ENCODE measurements at places on chromosomes 1 and 21. TPM values are rescaled to one million over a fixed set of nuclear protein-coding genes. Genes with fewer than 3 reads are reported as not detected.

Gene SPATA45
- polyA plus RNA-seq: 0.41 TPM

Gene OTUD7B
- 19.0 TPM for polyA plus RNA-seq

Gene SLC16A4
- 84.4 TPM for polyA plus RNA-seq

Gene MRPS15
- polyA plus RNA-seq: 72.8 TPM

Gene AKR7A3
- polyA plus RNA-seq: 1.3 TPM

Gene NPR1
- polyA plus RNA-seq: 61.2 TPM

Gene RPL5
- polyA plus RNA-seq: 2,444 TPM

Gene CR1L
- 1.6 TPM for polyA plus RNA-seq

Gene ARPC5
- polyA plus RNA-seq: 163 TPM

Gene TRAF3IP3
- 1.3 TPM for polyA plus RNA-seq

- no peak for DNase-seq
Observed at GRCh38 chr1:51948491-51948915, 42.0 kb downstream of the RAB3B start.

DNA sequence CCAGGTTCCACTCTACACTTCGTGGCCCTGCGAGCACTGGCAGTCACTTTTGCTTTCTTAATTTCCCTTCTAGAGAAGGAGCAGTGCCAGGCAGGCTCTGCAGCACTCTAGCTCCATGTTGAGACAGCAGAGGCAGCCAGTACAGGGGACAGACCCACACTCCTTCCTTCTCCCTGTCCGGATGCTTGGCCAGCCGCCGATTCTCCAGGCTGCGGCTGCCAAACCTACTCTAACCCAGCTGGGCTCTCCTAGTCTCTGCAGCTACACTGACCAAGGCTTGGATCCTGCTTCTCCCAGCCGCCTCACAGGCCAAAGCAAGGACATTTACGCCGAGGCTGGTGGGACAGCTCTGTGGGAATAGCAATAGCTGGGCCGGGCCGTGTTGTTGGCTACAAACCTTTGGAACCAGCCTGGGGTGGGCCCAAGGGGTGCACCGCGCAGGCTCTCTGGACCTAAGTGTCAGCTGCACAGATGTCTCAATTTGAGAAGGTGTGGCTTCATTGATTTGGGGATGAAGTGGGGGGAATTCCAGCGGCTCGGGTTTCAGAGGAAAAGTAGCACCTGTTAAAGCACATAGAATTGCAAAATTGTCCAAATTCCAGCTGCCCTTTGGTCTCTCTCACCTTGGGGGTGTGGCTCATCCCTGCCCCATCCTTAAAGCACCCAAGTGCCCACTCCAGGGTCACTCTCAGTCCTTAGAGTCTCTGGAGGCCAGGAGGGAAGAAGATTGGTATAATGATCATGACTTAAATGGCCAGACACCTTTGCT, 3.2 kb downstream of the BARHL2 start:
- DNase-seq: no peak

- no peak for DNase-seq
Observed at GRCh38 chr1:844472-845026, 79.2 kb upstream of the SAMD11 start.

DNA sequence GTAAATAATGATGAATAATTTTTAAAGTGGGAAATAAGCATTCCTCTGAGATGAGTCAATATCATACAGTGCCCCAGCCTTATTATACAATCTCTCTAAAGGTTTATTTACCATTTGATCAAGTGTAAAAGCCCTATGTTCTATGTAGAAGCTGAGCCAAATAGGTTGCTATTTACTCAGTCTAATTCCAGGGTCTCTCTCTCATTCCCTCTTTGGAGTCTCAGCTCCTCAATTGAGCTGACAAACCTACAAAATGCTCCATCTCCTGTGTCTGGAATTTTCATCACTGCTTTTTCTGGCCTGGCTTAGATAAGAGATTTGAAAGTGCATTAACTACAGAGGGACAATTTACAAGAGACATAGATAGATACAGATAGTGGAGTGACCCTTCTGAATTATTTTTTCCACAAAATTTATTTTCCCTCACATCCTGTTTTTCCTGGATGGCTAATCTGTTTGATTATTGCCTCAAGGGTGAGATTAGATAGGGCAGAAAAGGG, 24.8 kb upstream of the USH2A start:
- DNase-seq: no peak

DNA sequence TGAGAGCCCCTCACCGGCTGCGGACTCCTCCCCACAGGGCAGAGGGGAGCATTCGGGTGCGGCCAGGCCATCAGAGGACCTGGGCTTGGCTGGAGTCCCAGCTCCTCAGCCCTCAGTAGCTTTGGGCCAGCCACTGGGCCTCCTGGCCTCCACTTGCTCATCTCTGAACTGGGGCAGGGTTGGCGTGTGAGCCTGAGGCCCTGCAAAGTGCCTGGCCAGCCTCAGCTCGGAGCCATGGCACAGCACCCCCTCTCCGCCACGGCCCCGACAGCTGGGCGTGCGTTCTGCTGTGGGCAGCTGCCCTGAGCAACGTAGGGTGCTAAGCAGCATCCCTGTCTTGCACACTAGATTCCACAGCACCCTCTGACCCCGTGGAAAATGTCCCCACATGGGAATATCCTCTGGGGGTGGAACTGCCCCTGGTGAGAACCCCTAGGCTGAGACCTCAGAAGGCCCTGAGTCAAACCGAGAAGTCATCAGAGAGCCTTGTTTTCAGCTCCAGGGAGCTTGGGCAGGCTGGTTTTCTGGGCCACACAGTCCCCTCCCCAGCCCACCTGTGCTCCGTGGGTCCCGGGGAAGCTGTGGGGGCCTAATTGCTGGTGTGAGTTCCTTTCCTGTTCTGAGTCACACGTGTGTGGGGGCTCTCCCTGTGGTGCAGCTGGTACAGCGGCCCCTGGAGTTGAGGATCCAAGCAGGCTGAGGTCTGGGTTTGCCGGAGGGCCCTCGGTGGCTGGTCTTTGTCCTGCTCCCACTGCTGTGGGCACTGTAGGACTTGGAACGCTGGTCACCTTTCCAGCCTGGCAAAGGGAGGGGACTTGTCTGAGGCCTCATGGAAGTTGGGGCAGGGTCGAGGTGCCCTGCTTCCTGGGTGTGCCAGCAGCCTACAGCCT, 24.5 kb downstream of the TP73 start:
- no peak for DNase-seq

GRCh38 chr1:38183096-38183495, 136.5 kb upstream of the POU3F1 start:
- no peak for DNase-seq

DNA sequence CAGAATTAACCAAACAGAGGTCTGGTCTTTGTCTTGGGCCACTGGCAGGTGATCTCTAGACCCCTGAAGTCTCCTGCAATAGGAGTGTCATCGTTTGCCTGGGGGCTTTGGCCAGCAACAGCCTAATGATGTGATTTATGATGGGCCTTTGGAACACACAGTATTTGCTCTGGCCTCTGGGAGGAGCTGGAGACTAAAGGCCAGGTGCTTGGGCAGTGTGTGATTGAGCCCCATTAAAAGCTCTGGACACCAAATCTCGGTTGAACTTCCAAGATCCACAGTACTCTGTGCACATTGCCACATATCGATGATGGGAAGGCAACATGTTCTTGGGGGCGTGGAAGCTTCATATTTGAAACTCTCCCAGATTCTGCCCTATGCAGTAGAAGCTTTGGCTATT, 32.0 kb upstream of the TLR5 start:
- DNase-seq: no peak

GRCh38 chr1:1407636-1408318, 684 bp upstream of the MRPL20 start:
- no peak for DNase-seq

DNA sequence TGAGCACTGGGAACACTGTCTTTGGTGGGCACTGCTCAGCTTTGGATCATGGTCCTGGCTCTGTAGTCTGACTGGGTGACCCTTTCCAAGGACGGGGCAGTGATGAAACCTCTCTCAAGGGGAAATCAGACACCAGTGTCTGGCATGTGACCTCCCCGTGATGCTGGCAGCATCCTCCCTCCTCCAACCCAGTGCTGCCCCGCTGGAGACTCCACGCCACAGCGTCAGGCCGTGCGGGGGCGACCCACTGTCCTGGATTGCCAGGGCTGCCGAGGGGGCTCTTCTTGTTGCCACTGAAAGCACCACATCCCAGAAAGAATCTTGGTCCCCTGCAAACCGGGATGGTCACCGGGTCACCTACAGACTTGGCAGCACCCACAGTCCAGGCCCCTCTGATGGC, 146.4 kb upstream of the ARHGEF16 start:
- no peak for DNase-seq

DNA sequence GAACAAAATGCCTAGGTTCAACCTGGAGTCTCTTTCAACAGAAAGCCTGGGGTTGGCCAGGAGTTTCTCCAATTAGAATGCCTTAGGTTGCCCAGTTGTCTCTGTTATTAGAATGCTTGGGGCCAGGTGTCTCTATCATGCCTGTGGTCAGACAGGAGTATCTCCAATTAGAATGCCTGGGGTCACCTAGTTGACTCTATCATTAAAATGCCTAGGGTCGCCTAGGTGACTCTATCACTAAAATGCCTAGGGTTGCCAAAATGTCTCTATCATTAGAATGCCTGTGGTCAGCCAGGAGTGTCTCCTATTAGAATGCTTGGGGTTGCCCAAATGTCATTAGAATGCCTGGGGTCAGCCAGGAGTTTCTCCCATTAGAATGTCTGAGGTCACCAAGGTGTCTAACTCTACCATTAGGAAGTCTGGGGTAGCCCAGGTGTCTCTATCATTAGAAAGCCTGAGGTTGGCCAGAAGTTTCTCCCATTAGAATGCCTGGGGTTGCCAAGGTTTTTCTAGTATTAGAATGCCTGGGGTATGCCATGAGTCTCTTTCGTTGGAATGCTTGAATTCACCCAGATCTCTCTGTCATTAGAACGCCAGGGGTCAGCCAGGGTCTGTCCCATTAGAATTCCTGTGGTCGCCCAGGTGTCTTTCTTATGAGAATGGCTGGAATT, 57.9 kb downstream of the RNF187 start:
- DNase-seq: no peak

DNA sequence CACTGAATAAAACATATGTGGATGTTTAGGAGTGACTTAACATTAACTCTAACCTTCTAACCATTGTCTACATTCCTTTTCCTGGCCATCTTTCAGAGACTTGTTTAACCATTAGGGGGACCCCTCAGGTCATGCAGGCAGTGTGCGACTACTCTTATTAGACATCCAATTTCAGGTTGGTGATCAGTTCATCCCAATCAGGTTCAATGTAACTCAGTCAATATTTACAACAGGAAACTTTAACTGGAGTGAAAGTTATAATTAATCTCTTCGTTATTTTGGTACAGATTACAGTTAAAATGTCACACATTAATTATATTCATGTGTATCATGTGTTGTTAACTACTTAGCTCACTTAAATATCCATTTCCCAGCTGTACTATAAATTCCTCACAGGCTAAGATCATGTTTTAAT, 68.8 kb upstream of the RGS1 start:
- no peak for DNase-seq

DNA sequence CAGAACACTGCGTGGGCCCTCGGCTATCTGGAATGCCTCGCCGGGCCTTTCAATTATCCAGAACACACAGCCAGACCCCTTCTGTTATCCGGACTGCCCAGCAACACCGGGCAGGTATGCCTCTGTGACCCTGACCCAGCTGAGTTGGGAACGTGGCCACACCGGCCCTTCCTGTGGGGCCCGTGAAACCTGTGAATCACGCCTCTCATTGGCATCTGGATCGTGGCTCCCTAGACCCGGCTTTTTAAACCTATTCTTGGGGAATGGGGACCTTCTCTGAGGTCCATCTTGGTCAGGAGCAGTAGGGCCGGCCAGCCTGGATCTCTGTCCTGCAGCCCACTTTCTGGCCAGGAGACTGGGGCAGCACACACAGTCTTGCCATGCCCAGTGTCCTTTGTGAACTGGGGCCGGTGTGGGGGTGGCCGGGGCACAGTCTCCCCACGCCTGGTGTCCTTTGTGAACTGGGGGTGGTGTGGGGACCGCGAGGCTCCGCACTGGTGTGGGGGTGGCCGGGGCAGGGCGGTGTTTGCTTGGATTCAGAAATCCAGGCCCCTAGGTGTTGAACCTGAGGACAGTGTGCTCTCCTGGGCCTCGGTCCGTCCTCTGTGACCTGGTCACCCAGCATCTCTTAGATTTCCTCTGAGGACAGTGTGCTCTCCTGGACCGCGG, 11.1 kb downstream of the COL18A1 start:
- DNase-seq: no peak

DNA sequence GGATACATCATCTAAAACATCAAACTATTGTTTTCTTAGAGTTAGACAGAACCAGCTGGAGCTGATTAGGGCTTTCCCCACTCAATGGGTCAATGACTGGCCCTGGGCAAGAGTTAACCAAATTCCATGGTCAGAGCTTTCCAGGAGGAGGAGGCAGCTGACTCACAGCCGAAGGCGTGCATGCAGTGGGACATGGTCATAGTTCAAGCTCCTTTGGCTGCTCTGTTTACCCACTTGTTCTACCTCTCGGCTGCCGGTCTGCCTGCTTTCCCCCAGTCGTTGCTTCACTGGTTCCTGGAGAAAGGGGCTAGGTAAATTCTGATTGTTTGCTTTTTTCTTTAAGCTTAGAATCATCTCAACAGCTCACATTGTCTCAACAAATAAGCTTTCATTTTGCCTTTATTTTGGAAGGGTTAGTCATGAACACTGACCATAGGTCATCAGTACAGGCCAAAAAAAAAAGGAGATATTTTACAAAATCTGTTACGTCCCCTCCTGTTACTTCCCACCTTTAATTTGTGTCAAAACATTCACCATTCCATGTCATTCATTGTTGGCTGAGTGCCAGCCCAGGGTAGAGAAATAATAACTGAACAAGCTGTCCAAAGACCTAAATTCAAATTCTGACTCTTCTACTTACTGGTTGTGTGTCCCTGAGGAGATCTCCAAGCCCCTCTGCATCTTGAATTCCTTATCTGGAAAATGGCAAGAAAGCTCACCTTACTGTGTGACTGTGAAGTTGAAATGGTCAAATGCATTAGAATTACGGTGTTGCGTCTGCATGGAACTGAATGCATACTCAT, 12.0 kb downstream of the MAB21L3 start:
- DNase-seq: no peak

GRCh38 chr1:208654241-208654640, 410.1 kb upstream of the PLXNA2 start:
- no peak for DNase-seq

DNA sequence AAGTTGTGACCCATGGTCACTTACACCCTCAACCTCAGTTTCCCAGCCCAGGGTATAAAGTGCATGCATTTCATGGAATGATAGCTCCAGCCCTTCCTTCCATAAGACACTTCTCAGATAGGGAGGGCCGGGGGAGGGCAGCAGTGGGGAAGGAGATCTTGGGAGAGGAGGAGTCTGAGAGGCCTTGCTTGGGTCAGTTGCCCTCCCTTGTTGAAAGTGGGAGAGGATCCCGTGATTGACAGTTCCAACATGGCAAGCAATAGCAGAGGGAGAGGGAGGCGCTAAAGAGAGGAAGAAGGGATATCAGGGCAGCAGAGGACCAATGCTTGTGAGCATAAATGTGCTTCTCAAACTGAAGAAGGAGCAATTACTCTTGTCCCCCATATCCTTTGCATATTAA, 244.4 kb downstream of the CHRM3 start:
- no peak for DNase-seq

- DNase-seq: no peak
Observed at GRCh38 chr1:67227196-67227595, 60.9 kb downstream of the IL23R start.

All from renal cortex interstitium (tissue), 15 donors.